Breast epithelium (tissue), 4 donors: ENCODE measurements at places on chromosomes 16 and 17. TPM values are rescaled to one million over a fixed set of nuclear protein-coding genes. Genes with fewer than 3 reads are reported as not detected.

Gene IRX3
- total RNA-seq: 127 TPM

Gene CTF1
- 4.5 TPM for total RNA-seq

Gene VASN
- total RNA-seq: 14.8 TPM

Gene CD7
- total RNA-seq: 1.8 TPM

Gene KRTAP4-1
- not detected for total RNA-seq

Gene KRTAP9-8
- not detected for total RNA-seq

- no peak for DNase-seq
- no peak overlapping the region for H3K4me3 ChIP-seq
- H3K4me1 ChIP-seq: no peaks in the 10 kb centered on the region
These were observed 318.2 kb downstream of the NPIPA8 start for GRCh38 chr16:18018376-18018775.

GRCh38 chr17:29760279-29761039 is 137.7 kb upstream of the CORO6 start:
- peaks cover 3% of the 10 kb centered on the region for H3K4me1 ChIP-seq
- H3K27me3 ChIP-seq: no peaks in the 10 kb centered on the region
- no peaks in the 10 kb centered on the region for H3K36me3 ChIP-seq
- H3K4me3 ChIP-seq: peak overlapping the region; percentile 75
- DNase-seq: no peak
- H3K27ac ChIP-seq: peak overlapping the region; percentile 54

- no peaks in the 10 kb centered on the region for H3K36me3 ChIP-seq
- H3K27me3 ChIP-seq: no peaks in the 10 kb centered on the region
- H3K4me3 ChIP-seq: no peak overlapping the region
- H3K4me1 ChIP-seq: no peaks in the 10 kb centered on the region
These were observed 78.1 kb downstream of the PLXDC1 start for GRCh38 chr17:39073353-39073752.

DNA sequence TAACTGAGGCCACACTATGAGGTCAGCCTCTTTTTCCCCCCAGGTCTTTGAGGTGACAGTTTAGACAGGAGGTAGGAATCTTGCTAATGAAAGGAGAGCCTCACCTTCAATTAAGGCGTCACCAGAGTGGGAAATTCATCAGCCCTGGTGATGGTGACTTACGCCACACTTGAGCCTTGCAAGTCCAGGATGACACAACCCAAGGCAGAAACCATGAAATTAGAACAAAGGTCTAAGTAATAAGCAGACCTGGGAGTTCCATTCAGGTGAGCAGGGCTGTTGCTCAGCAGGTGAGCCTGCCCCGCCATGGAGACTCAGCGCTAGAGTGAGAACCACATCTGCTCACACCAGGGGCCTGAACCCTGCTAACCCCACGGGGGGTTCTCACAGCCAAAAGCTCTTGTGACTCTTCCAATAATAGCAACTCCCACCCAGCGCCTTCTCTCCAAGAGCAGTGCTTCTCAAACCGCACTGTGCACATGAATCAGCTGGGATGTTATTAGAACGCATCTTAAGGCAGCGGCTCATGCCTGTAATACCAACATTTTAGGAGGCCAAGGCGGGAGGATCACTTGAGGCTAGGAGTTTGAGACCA is 28.7 kb upstream of the KIFC3 start:
- no peaks in the 10 kb centered on the region for H3K36me3 ChIP-seq
- DNase-seq: no peak
- no peak overlapping the region for H3K27ac ChIP-seq

GRCh38 chr17:79132271-79133064 is 57.8 kb downstream of the ENGASE start:
- no peaks in the 10 kb centered on the region for H3K36me3 ChIP-seq
- H3K27ac ChIP-seq: no peak overlapping the region
- H3K27me3 ChIP-seq: no peaks in the 10 kb centered on the region
- no peak for DNase-seq
- no peaks in the 10 kb centered on the region for H3K4me1 ChIP-seq

DNA sequence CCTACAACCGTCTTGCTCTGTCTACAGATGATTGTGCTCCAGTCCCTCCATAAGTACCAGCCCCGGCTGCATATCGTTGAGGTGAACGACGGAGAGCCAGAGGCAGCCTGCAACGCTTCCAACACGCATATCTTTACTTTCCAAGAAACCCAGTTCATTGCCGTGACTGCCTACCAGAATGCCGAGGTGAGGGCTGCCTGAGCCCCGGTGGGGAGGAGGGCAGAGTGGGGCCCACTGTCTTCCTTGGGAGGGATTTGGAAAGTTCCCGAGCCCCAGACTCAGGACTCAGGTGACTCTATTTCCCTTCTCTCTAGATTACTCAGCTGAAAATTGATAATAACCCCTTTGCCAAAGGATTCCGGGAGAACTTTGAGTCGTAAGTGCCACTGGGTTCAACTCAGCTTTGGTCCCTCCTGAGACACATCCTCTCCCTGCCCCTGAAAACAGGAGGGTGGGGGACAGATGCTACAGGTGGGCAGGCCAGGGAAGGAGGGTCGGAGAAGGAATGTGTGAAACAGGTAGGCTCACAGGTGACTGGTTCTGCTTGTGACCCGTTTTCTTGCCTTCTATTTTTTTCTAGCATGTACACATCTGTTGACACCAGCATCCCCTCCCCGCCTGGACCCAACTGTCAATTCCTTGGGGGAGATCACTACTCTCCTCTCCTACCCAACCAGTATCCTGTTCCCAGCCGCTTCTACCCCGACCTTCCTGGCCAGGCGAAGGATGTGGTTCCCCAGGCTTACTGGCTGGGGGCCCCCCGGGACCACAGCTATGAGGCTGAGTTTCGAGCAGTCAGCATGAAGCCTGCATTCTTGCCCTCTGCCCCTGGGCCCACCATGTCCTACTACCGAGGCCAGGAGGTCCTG is 11.4 kb downstream of the TBX21 start:
- H3K27me3 ChIP-seq: no peaks in the 10 kb centered on the region
- no peak overlapping the region for H3K4me3 ChIP-seq
- H3K36me3 ChIP-seq: no peaks in the 10 kb centered on the region
- no peak for DNase-seq

GRCh38 chr17:10844621-10845387 is 6.9 kb upstream of the PIRT start:
- no peaks in the 10 kb centered on the region for H3K4me1 ChIP-seq
- DNase-seq: peak; percentile 79

GRCh38 chr17:53806473-53806872 is 16.3 kb upstream of the KIF2B start:
- no peak overlapping the region for H3K27ac ChIP-seq
- no peaks in the 10 kb centered on the region for H3K36me3 ChIP-seq
- no peak for DNase-seq
- no peaks in the 10 kb centered on the region for H3K4me1 ChIP-seq
- H3K27me3 ChIP-seq: no peaks in the 10 kb centered on the region

- H3K4me1 ChIP-seq: no peaks in the 10 kb centered on the region
- no peak overlapping the region for H3K4me3 ChIP-seq
- H3K27me3 ChIP-seq: no peaks in the 10 kb centered on the region
- H3K36me3 ChIP-seq: no peaks in the 10 kb centered on the region
- DNase-seq: no peak
These were observed 9.2 kb upstream of the ZNF652 start for GRCh38 chr17:49370971-49371834.

DNA sequence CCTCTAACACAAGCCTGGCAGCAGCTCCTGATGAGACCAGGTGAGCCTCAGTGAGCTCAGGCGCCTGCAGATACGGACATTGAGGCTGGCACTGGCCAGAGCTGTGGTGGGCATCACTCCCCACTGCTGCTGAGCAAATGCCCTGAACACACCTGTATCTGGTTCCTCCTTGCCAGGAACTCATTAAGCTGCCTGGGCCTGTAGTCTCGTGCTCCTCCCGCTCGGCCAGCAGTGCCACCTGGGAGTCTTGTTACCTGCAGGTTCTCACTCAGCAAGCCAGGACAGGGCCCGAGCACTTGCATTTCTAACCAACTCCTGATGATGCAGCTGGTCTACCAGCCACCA is 13.3 kb downstream of the EIF4A3 start:
- H3K27ac ChIP-seq: no peak overlapping the region
- peaks cover 16% of the 10 kb centered on the region for H3K36me3 ChIP-seq
- no peak overlapping the region for H3K4me3 ChIP-seq
- no peak for DNase-seq

- no peaks in the 10 kb centered on the region for H3K36me3 ChIP-seq
- no peak overlapping the region for H3K4me3 ChIP-seq
- no peaks in the 10 kb centered on the region for H3K27me3 ChIP-seq
- no peak for DNase-seq
- H3K27ac ChIP-seq: no peak overlapping the region
These were observed 40.7 kb upstream of the ZKSCAN2 start for GRCh38 chr16:25298165-25298872.

DNA sequence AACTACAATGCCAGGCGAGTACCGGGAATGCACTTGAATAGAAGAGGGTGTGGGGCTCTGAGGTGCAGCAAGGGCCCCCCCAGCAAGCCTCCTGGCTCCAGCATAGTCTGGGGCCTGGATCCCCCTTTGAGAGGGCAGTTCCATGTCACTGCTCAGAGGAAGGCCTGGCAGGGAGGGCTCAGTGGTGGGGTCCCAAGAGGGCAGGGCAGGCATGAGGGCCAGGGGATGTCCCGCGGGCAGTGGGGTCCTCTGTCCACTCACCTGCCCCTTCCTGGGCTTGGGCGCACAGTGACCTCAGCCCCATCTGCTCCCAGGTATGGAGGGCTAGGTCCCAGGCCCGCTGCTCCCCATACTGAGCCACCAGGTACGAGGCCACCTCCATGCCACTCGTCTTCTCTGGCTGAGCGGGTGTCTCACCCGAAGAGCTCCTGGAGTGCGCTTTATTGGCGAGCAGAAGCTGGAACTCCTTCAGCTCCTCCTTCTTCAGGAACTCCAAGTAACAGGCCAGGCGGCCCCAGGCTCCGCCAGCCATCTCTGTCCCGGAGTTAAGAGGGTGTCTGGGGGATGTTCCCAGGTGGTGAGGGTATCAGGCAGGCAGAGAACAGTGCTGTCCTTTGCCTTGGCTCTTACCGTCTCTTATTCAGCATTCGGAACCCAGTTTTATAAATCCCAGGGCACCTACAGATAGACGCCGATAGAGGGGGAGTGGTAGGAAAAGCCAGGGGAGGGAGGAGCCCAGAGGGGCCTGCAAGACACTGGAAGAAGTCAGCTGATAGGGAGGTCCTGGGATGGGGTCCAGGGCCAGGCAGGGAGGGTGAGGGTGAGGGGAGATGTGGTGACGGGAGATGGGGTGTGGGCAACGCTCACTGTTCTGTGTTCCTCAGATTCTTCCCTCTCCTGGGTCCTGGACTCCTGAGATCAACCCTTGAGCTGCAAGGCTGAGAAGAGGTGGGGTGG is 605 bp downstream of the NLRP1 start:
- H3K36me3 ChIP-seq: no peaks in the 10 kb centered on the region
- no peaks in the 10 kb centered on the region for H3K27me3 ChIP-seq
- peak overlapping the region; percentile 54 for H3K4me3 ChIP-seq
- H3K27ac ChIP-seq: peak overlapping the region; percentile 95
- no peaks in the 10 kb centered on the region for H3K4me1 ChIP-seq
- no peak for DNase-seq

DNA sequence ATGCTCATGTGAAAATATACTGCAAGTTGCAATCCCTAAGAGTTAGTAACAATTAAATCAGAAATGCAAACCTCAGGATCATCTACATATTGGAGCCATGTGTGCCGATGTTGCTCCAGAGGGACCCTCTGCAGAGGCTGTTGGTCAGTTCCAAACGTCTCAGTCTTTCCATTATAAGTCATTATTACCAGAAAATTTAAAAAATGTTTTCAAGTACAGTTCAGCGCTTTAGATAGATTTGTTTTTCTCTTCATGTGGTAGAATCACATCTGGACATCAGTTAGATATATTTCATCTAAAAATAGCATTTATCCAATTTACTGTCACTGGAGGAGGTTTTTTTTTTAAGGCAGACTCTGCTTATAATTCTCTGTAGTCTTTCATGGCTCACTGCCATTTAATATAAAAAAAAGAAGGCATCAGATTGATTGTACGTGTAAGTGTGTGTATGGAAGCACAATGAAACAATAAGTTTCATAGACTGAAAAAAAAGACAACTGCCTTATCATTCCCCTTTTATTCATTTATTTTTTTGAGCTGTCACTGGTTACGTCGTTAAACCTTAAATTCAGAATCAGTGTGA is 46.1 kb upstream of the MARCHF10 start:
- H3K27me3 ChIP-seq: no peaks in the 10 kb centered on the region
- no peak overlapping the region for H3K27ac ChIP-seq
- no peak for DNase-seq
- no peaks in the 10 kb centered on the region for H3K36me3 ChIP-seq

DNA sequence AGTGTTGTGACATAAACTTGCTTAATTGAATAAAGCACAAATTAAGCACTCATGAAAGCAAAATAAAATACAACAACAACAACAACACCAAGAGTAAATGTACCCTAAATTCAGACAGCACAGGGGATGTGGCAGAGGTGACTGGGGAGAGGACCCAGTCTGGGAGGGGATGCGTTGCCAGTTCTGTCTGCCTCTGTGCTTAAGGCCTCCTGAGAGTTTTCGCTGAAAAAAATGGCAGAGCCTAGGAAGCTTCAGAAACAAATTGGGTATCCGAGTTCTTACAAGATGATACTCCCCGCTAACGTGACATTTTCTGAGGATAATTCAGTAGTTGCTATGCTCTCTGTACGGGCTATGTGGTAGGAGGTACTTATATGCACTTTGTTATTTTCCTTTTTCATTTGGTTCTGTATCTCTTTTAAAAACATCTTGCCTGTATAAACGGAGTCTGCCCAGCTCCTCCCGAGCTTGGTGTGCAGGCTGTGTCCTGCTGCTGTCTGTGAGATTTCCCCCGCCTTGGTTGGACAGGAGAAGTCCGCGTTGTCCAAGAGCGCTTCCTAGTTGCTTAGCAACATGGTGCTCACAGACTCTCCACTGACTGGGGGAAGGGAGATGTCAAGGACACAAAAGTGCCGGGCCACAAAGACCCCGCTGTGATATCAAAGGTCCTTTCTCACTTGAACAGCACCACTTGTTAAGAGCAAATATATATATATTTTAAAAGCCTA is 134.2 kb upstream of the CPHXL start:
- no peak overlapping the region for H3K27ac ChIP-seq
- no peaks in the 10 kb centered on the region for H3K27me3 ChIP-seq
- DNase-seq: no peak
- H3K4me1 ChIP-seq: no peaks in the 10 kb centered on the region
- H3K4me3 ChIP-seq: no peak overlapping the region

GRCh38 chr17:2925011-2925410 is 128.8 kb downstream of the RAP1GAP2 start:
- H3K36me3 ChIP-seq: no peaks in the 10 kb centered on the region
- DNase-seq: no peak
- no peak overlapping the region for H3K4me3 ChIP-seq
- H3K27ac ChIP-seq: peak overlapping the region; percentile 68
- no peaks in the 10 kb centered on the region for H3K4me1 ChIP-seq
- no peaks in the 10 kb centered on the region for H3K27me3 ChIP-seq

- peak; percentile 48 for DNase-seq
- H3K27me3 ChIP-seq: no peaks in the 10 kb centered on the region
- H3K4me3 ChIP-seq: peak overlapping the region; percentile 29
- peaks cover 7% of the 10 kb centered on the region for H3K36me3 ChIP-seq
- H3K4me1 ChIP-seq: no peaks in the 10 kb centered on the region
These were observed 10.9 kb downstream of the FLII start for GRCh38 chr17:18247613-18248001.
